ENCODE measurements at places on chromosomes 6 and 20.

DNA sequence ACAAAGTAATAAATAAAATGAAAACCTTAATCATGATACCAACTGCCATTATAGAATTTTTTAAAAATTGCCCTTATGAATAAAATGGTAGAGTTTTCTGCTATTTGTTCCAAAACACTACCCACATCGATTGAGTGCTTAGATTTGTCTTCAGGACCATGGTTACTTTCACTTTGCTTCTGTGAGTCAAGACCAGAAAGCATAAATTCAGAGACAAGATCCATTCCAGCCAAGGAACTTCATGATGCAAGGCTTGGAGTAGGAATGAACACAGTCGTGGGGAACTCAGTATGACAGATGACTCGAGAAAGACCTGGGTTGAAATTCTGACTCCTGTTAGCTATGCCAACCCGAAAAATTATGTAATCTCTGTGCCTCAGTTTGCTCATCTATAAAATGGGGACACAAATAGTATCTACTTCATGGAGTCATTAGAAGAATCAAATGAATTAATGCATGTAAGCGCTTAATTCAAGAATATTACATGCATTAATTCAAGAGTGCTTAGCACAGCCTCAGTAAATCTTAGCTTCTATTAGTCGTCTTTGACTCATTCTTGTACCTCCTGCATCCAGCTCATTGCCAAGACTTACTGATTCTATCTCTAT lies 72.5 kb upstream of the MYLIP start:
- DNase-seq, result no peak

DNA sequence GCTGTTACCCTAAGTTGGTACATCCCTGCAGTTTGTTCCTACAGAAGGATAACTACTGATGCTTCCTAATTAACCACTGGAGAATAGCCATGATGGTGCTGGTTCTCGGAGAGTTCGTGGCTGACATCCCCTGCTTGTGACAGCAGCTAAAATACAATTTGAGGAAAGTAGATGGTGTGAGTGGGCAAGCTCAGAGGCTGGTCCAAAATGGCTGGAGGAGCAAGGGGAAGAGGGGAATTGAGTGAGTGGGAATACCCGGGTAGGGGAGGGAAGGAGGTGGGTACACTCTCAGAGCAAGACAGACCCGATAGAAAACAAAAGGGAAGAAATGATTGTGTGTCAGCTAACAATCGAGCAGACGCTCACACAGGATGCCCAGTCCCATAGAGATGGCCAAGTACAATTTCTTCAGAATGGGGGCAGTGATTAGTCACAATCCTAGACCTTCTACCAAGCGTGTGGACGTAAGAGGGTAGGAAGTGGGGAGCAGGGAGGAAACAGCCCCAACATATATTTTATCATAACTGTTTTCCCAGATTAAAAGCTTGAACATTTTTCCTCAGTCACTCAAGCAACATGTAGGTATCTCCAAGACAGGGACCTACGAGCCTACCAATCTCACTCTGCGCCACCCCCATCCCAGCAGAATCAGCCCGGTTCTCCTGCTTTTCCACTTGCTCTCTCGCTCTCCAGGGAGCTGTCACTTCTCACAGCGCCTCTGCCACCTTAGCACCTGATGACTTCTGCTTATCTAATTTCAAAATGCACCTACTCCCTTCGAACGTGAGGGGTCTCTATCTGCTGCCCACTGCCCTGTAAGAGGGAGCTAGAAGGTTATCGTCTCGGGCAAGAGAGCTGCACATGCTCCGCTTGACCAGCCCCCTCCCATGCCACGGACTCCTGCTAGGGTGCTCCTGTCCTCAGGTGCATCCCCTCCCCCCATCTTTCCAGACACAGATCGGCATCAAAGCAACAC lies 26.2 kb downstream of the RIPOR2 start:
- no peak for DNase-seq

GRCh38 chr6:50840112-50840810 lies 21.6 kb downstream of the TFAP2B start:
- DNase-seq, result no peak

DNA sequence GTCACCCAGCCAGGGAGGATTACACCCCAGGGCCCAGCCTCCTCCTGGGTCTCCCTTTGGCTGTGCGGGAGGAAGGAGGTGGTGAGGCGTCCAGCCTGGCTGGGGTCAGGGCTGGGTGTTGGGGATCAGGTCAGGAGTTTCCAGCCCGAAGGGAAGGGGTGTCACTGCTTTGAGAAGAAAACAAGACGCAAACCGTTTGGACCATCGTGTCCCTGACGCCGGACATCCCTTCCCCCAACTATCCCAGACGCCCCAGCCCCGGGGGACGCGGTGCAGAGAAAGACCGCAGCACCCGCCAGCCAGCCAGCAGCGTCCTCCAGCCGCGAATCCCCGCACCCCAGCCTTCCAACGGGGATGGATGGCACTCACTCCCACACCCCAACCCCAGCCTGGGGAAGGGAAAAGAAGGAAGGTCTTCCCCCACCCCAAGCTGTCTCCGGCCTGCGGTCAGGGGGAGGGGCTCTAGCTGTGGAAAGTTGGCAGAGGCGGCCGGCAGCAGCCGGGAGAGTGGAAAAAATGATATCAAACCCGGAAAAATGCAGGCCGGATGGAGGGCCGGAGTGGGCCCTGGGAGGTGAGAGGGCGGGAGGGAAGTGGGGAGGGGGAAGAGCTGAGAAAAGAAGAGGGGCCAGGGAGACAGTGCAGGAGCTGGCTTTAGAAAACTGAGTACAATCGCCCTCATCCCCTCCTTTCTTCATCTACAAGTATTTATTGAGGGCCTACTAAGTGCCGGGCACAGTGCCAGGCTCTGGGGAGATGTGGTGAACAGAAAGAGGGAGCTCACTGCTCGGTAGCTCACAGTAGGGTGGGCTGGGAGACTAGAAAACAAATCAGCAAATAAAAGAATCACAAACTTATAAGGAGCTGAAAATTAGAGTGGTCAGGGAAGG lies 10.6 kb downstream of the REM1 start:
- peak; percentile 71 for DNase-seq

DNA sequence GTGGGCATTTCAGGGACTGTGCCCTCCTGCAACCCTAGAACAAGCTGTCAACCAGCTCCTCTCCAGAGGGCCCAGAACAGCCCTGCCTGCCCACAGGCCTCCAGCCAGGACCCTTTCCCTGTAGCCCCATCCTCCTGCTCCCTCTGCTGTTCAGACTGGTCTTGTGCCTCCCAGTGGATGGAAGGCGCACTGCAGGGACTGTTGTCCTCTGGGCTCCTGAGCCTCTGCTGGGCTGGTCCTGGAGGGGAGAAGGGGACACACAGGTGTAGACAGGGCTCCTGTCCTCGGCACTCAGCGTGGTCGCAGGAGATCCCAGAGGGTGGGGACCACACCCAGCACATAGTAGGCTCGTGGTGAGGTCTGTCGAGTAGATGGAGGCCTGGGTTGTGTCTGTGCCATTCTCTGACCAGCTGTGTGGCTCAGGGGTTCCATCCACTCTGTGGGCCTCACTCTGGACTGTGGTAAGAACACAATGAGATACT lies 11.5 kb downstream of the ITPR3 start:
- DNase-seq, result peak; percentile 43

DNA sequence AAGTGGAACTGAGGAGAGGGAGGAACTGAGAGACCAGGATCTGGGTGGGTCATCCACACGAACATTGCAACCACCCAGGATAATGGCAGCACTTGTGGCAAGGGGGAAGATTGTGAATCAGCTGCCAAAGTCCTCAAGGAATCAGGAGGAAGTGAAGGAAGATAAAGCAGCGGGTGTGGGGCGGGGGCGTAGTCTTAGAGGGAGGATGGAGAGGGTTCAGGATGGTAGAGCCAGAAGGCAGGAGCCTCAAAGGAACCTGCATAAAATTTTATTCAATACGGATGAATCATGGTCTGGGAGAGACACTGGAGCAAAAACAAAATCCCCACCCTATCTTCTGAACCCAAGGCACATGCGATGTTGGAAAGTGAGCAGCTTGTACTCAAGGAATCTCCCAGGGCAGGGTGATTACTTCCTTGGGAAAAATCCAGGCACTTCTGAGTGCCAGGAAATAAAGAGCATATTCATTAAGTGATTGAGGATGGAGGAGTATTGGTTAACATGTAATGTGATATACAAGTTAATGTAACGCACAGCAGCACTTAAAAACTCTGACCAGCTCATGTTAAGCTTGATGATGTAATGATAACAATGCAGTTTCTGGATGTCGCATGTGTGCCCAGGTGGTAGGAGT lies 82.0 kb upstream of the B3GAT2 start:
- no peak for DNase-seq

GRCh38 chr20:8536262-8536618 lies 404.2 kb downstream of the PLCB1 start:
- no peak for DNase-seq

GRCh38 chr6:167139761-167140160 lies 16.9 kb downstream of the CCR6 start:
- no peak for DNase-seq

DNA sequence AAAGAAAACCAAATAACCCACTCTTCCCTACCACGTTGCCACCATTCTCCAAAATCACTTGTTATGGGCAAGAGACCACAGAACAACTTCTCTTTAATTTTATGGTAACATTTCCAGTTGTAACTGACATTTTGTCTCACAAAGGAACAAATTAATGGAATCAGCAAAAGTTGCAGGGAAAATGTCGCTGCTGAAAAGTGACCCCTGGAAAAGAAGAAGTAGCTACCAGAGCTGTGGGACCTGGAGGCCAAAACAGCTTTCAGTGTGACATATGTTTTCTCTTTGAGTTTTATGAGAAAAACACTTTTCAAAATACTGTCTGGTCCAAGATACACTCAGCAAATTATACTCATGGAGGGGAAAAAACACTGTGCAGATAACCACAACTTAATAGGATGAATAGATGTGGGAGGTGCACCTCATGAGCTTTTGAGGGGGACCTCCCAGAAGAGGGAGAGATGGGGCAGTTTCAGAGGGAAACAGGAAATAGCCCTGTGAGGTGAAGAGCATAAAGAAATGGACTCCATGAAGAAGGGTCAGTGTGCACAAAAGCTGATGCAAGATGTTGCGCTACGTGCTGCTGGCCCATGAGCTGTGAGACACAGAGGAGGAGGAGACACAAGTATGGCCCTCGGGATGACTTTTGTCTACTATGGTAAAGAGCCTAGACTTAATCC lies 87.3 kb downstream of the DTNBP1 start:
- DNase-seq, result no peak

DNA sequence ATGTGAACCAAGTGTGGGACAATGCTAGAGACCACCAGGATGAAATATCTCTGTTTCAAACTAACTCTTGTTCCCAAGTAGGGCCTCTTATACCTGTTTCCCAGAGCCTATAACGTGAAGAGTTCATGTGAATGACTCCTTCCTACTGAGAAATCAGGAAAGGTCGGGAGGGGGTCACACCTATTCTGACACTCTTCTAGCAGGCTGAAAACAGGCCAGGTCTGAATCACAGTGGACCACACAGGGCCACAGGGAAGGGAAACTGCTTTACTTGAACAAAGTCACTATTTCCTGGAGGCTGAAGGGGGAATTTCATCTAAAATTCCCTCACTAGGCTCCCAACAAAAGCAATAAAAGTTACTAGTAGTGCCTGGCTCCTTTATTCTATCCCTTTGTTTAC lies 88.4 kb upstream of the BMP2 start:
- no peak for DNase-seq

GRCh38 chr6:69758214-69758613 lies 38.6 kb downstream of the LMBRD1 start:
- peak; percentile 7 for DNase-seq

DNA sequence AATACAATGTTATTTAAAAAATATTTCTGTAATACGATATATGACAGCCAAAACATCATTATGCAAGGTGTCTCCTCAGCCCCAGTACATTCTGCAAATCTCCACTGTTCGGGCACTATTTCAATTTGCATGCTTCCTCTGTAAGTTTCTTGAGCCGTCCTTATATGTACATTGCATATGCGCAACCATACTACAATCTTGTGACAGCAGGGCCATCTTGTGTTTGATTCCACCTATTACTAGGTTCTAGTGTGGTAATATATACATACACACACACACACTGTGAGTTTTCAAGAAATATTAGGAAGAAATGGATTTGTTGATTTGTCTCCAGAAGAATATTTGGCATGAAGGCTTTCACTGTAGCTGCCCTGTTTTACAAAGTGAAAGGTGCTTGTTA lies 9.8 kb downstream of the LYRM4 start:
- no peak for DNase-seq

GRCh38 chr20:37473249-37474000 lies 47.6 kb upstream of the NNAT start:
- no peak for DNase-seq

DNA sequence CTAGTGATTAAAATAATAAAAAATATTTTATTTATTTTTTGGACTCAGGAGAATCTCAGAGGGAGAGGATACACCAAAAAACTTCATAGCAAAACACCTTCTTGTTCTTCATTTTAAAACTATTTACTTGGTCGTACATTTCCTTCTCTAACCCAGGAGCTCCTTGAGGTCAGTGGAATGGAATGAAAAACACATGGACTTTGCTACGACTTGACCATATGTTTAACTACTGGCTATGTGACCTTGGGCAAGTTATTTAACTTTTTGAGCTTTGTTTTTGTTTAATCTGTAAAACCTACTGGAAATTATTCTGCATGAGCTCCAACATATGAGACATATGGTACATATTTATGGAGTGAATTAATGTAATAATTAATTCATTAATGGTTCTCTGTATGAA lies 1005.5 kb upstream of the CITED2 start:
- DNase-seq, result no peak

- no peak for DNase-seq
Measured at GRCh38 chr6:125814481-125814880, 23.7 kb downstream of the NCOA7 start.

DNA sequence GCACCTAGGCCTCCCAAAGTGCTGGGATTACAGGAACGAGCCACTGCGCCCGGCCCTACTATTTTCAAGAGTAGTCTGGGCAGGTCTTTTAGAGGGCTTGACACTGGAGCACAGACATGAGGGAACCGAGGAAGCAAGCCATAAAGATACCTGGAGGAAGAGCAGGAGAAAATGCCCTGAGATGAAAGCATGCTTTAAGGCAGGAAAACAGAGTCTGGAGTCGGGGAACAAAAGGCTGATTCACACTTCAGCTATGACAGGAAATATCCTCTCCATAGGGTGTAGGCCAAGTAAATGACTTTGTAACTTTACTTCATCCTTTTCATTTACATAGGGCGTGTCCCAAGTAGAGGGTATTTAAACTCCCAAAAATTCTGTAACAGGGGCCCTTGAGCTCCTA lies 4.3 kb upstream of the SERINC3 start:
- DNase-seq, result no peak

DNA sequence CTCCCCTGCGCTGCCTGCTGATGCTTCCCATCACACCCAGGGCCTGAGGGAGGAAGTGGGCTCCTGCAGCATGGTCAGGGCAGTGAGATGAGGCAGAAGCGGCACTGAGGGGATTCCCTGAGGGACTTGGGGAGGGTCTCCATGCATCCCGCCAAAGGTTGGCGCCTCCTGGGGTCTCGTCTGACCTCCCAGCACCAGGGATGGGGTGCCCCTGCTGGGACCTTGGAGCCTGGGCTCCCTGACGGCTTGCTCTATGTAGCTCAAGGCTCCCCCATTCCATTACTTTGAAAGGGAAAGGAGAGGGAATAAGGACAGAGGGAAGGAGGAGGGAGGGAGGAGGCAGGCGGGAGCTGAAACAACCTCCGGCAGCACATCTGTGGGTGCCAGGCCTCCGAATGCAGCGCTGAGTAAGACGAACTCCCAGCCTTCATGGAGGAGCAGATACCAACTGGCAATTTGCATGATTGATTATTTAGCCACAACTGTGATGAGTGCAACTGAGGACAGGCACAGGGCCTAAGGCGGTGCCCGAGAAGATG lies 259.3 kb downstream of the ERMARD start:
- DNase-seq, result no peak

GRCh38 chr6:9914951-9915350 lies 499.9 kb downstream of the TFAP2A start:
- no peak for DNase-seq

- no peak for DNase-seq
Measured at GRCh38 chr20:61727761-61728160, 337.9 kb downstream of the TAF4 start.
